ENCODE measurements at places on chromosomes 7 and 10. TPM values are rescaled to one million over a fixed set of nuclear protein-coding genes. Genes with fewer than 3 reads are reported as not detected.

Gene IL15RA
- total RNA-seq = 31.2 TPM

Gene GNG11
- not detected for total RNA-seq

Gene SNX10
- total RNA-seq = 45.7 TPM

Gene ZNF679
- not detected for total RNA-seq

Gene GARS1
- 158 TPM for total RNA-seq

Gene ZNF716
- total RNA-seq = not detected

Gene AOC1
- total RNA-seq = not detected

Gene TMEM213
- 4.6 TPM for total RNA-seq

Gene MMRN2
- not detected for total RNA-seq

Gene ADAM22
- 1.2 TPM for total RNA-seq

Gene AS3MT
- total RNA-seq = 0.12 TPM

Gene WDR86
- not detected for total RNA-seq

Gene CCL26
- total RNA-seq = not detected

Gene OPN4
- total RNA-seq = not detected

Gene CAMK1D
- total RNA-seq = 17.6 TPM

Gene GPRIN2
- total RNA-seq = not detected

Gene HDAC9
- total RNA-seq = 0.71 TPM

Gene CLRN3
- total RNA-seq = not detected

Gene PCDH15
- total RNA-seq = not detected

Gene RET
- 2.8 TPM for total RNA-seq
